ENCODE measurements at places on chromosomes 13 and 19.
A peak's percentile ranks its signal among the peaks of the same experiment; 100 is the strongest.

- no peak for DNase-seq
Measured at GRCh38 chr19:41356984-41357739, 3.4 kb upstream of the TGFB1 start.

GRCh38 chr13:94309997-94310855 lies 169.3 kb downstream of the DCT start:
- peak; percentile 92 for DNase-seq

- DNase-seq = no peak
Measured at GRCh38 chr19:46147791-46148288, at the start of gene IGFL2. Gene IGFL2, plus strand, starts transcription at chr19:46148238. Its CDS starts 41 bp downstream, at chr19:46148279.

GRCh38 chr13:74135326-74136083 lies 1.3 kb upstream of the KLF12 start:
- peak; percentile 83 for DNase-seq

Measured in EH (cell line).